ENCODE measurements at places on chromosomes 3 and 15. TPM values are rescaled to one million over a fixed set of nuclear protein-coding genes. Genes with fewer than 3 reads are reported as not detected.

- DNase-seq: peak; percentile 18
Observed at GRCh38 chr15:72086010-72086697, 31.8 kb downstream of the MYO9A start.

DNA sequence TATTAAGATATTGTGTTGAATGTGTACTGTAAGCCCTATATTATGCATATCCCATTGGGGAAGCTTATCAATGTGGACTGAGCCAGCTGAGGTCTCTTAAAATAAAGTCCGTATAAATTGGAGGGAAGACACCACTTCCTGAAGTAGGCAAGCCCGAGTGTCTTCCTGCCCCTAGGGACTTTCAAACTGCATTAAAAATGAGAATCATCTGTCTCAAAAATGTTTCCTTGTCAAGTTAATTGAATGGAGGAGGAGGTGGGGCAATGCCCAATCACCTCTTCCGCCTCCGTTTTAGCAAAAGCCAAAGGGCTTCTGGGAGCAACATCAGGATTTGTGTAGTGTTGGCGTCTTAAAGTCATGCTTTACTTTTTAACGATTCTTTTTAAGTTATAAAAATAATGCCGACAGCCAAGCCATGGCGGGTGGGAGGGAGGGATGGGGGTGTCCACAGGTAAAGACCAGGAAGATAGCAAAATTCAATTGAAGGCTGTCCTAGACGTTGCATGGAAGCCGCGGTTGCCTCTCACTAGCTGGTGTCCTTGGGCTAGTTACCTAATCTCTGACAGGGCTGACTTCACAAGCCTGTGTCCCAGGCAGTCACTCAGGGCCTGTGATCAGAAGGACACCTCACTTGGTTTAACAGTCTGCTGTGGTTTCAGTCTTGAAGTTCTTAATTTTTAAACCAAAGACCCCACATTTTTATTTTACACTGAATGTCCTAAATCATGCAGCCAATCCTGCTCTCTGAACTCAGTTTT is 524.9 kb upstream of the PROK2 start:
- no peak for DNase-seq

- no peak for DNase-seq
Observed at GRCh38 chr3:11611341-11611799, 32.3 kb downstream of the VGLL4 start.

The RASGRP1 gene
- 0.44 TPM for total RNA-seq

- DNase-seq: no peak
Observed at GRCh38 chr15:43465100-43465499, 27.9 kb downstream of the TP53BP1 start.

GRCh38 chr3:146814601-146815315 is 209.6 kb upstream of the PLSCR5 start:
- no peak for DNase-seq

The PPP1R14D gene
- not detected for total RNA-seq

DNA sequence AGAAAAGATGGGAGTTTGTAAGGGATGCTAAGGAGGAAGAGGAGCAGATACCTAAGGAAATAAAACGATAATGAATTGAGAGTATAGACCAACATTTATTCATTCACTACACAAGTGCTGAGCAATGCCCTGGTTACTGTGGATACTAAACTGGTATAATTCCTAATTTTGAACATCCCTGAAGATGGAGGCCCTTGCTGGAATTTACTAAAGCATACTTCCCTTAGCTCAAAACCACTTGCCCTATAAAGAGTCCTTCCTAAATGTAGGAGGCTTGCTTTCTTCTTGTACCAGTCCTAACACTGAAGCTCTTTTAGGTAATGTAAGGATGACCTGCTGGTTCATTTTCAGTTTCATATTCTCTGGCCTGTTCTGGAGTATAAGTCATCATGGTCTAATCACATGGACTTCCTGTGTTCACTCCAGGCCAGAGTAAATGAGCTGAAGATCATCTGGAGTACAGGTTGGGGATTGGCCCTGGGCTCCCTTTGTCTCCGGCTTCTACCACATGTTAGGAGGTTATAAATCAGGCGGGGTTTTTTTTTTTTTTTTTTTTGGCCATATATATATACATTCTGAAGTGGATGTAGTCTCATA is 40.1 kb upstream of the MTMR10 start:
- DNase-seq: no peak

The TERC gene
- 3.8 TPM for total RNA-seq

The GRIP2 gene
- 59.1 TPM for total RNA-seq

The CCR3 gene
- not detected for total RNA-seq

The CYP1A2 gene
- not detected for total RNA-seq

DNA sequence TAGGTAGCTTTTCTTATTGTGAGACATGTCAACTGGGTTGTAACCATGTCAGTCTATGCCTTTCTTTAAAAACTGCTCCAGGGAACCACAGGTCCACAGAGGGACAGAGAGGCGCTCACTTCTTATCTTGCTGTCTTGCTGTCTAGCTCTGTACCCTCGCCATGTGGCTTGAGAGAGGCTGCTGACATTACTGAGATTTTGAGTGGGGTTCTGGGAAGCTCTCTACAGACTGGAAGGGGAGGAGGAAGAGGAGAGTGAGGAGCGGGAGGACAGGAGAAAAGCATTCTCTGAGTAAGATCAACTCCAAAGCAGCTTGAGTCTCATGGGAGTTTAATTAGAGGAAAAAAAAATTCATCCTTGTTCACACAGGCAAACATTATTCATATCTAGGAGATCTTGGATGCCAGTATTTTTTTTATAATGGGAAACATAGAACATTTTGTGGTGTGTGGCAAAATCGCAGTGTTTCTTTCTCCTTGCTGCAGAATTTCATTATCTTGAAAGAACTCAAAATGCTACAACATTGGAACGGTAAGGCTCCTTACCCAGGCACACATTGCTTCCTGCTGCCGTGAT is 1037.0 kb upstream of the NR2F2 start:
- DNase-seq: no peak

DNA sequence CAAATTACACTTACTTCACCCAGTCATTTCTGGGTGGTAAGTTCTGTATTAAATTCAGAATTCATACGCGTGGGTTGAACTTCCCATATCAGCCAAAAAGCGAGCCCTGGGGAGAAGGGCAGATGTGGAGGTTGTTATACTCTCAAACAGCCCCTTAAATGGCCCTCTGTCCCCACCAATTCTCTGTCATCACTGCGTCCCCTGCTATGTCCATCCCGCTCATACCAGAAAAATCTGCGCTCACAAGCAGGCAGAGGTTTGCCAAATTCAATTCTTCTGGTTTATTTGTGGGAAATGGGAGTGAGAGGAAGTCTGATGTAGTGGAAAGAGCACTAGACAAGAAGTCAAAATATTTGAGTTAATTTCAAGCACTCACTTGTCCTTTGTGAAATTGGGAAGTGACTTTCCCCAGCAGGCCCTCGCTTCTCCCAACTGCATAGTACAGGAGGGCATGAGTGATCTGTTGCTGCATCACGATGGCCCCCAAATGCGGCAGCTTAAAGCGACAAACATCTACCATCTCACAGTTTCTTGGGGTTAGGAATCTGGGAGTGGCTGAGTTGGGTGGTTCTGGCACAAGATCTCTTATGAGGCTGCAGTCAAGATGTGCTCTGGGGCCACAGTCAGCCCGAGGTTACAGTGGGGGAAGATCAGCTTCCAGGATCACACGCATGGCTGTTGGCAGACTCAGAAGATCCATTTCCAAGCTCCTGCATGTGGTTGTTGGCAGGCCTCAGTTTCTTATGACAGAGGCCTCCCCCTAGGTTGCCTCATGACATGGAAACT is 67.7 kb downstream of the CPN2 start:
- no peak for DNase-seq

Data from left ventricle myocardium inferior (tissue), 1 donor.